ENCODE measurements at places on chromosomes 2 and 18.

GRCh38 chr2:191691016-191691735, 13.2 kb downstream of the NABP1 start:
- no peak for DNase-seq

DNA sequence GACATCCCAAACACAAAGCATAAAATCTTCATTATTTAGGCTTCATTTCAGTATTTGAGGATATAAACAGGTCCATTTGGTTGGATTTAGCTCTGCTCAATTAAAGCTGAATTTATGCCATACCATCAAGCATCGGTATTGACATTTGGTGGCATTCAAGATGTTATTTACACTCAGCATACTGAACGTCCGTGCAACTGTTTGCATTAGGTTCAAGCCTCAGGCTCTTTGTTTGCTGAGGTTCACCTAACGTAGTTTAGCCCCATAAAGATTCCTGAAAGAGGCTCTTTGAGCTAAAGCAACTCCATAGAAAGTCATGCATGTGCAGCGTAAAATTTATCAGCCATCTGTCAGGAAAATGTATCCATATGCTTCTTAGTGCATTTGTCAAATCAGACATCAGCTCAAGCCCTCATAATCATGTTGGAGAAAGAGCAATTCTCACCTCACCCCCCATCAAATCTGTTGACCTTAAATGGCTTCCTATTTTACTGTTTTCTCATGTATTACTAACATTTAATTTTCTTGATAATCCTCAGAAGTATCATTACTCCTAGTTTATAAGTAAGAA, 366.9 kb downstream of the EPHA4 start:
- no peak for DNase-seq

DNA sequence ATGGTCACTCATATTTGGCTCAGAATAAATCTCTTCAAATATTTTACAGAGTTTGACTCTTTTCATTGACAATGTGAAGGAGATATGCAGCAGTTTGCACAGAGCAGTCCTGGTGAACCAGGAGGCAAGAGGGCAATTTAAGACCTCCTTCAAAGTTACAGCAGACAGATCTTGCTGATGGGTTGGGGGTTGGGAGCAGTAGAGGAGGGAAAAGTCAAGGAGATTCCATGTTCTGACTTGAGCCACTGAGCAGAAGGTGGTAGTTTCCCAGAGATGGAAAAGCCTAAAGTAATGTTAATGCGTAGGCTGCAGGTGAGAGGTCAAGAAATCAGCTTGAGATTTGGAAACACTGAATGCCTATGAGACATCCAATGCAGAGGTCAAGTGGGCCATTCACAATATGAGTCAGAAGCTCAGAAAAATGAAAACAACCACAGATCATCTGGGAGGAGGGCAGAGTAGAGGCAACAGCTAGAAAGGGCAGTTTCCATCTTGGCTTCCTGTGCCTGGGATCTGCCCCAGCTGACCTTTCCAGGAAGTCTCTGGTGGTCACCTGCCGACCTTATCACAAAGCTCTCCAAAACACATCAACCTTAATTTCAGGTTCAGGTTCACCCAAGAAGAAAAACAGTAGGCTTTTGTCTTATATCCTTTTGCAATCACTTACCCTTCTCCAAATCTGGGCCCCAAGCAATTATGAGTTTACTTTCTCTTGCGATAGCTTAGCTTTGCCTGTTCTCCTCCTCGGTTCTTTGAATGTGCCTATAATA, 197.5 kb upstream of the ARL4C start:
- DNase-seq: no peak

DNA sequence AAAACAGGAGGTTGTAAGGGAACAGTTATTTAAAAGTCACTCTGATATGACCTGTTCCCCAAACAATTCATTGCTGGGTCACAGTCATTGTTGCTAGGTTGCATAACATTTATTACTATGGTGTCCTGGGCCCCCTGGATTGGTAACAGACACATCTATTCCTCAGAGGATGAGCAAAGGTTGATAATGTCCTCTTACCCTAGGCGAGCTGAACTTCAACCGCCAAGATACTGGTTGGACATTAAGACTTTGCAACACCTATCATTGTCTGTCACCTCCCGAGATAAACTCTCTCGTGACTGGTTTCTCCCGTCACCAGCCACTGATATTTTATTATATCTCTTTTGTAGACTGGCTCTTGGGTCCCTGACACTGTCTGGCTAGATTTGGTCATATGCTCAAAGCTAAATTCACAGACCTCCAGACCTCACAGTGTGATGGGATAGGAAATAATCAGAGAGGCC, 361.3 kb downstream of the ZNF521 start:
- DNase-seq: no peak

- no peak for DNase-seq
These were observed 26.6 kb upstream of the ACVR1 start for GRCh38 chr2:157902692-157903091.

GRCh38 chr2:65045651-65046050, 10.6 kb upstream of the CEP68 start:
- no peak for DNase-seq

DNA sequence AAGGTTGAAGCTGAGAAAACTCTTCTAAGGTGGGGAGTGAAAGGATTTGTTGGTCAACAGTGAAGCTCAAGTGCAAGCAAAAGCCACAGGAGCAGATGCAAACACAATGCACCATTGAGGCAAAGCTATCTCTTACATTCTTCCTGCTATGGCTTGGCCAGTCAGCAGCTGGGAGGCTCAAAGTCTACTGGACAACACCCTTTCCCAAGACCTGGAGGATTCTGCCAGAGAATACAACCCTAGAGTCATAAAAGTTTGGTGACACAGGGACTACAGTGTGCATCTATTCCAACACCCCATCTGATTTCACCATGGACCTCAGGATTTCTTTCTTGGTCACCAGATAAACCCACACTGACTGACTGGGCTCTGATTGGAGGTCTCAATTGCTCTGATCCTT, 342.0 kb downstream of the HRH4 start:
- no peak for DNase-seq

DNA sequence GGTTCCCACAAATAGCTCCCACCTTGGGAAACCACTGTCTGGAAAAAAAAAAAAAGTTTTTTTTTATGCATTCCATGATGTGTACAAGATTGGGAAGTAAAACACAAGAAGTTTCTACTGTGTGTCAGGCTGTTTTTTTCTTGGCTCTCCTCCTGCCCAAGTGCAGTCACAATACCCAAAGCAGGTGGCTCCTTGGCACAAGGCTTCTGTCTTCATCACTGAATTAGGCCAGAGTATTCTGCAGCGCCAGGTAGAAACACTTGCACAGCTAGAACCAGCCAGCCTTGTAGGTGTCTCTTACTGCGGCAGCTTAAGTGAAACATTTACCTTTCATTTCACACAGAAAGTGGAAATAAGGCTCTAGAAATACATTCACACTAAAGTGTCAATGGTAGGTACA, 23.8 kb upstream of the MAL start:
- DNase-seq: no peak

GRCh38 chr2:98835831-98836385, 100.1 kb downstream of the CRACDL start:
- DNase-seq: no peak

- DNase-seq: no peak
These were observed 18.0 kb downstream of the RMC1 start for GRCh38 chr18:23521271-23521670.

GRCh38 chr18:11851806-11852337, 659 bp downstream of the CHMP1B start:
- DNase-seq: no peak

- no peak for DNase-seq
These were observed 2.4 kb downstream of the FHL2 start for GRCh38 chr2:105396254-105397024.

DNA sequence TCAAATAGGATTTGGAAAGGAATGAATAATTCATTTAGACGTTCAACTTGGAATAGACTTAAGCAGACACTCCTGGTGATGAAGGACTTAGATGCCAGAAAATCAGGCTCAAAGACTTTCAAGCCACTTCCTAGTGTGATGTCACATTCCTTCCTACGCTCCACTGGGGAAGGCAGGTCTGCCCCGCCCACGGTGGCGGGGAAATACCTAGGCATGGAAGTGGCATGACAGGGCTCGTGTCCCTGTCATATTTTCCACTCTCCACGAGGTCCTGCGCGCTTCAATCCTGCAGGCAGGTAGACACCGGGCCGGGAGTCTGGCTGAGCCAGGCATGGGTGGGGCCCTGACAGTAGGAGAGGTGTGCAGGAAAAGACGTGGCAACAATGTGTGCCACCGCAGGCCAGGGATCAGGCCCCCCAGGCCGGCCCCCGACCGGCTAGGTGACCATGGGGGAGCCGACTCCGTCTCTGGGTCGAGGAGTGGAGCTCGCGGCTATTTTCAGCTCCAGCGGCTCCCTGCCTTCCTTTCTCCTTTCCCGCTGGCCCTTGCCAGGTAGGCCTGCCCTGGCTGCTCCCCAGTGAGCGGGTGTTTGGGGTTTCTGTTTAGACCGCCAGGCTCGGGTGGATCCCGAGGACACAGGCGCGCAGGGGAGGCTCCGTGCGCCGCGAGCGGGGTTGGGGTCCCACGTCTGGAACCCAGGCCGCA, at the start of gene IL1RL2:
TSS of gene IL1RL2 (plus strand) at position 233 of the 705 bp plus-strand sequence. CDS start 845 bp downstream, outside the sequence.
- DNase-seq: no peak

All from D721Med (cell line).